ENCODE measurements at places on chromosomes 2 and 18.

DNA sequence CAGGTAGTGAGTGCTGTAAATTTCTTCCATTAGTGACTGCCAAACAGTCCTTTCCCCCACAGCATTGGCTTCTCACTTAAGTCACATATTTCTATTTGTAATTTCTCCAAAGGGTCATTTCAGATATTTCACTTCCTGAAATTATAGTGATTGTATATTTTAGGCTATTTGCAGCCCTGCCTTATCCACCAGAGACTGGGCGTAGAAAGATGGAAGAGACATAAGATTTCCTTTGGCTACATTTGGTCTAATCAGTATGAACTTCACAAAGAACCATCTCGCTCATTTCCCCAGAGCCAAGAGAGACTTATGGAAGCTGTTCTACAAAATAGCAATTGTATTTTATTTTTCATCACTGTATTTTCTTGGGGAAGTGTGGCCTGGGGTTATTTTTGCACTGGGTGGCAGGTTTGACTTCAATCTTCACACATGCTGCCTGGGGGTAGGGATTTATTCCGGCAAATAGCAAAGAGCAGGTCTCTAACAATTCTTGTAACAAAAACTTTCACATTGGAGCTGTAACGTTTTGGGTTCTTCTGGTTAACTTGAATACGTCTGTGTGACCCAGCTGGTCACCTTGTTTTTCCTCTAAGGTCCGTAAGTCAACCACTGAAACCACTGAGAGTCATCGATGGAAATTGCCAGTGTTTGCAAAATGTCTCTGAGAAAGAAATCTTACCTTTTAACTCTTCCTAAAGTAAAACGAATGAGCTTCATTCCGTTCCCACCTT, 170.6 kb upstream of the SERPINE2 start:
- no peak for DNase-seq

GRCh38 chr2:18339326-18339725, 221.1 kb downstream of the RDH14 start:
- DNase-seq = no peak

GRCh38 chr2:235570966-235571692, 77.3 kb downstream of the AGAP1 start:
- no peak for DNase-seq

- no peak for DNase-seq
These were observed 55.3 kb upstream of the ALPP start for GRCh38 chr2:232323328-232323650.

DNA sequence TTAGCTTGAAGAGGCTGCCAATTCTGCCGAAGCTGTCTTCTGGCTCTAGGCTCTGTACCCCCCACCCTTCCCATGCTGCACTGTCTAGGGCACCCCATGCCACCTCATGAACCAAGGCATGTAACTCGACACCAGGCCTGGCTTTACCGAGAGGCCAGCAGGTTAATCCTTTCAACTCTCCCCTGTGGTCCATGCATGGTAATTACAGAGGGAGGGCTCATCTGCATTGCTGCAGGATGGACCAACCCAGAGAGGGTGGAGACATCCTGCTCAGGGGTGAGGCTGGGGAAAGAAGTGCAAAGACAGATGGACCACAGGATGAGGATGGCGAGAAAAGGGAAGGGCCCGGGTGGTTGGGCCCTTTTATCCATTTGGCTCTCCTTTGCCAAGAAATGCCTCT, 65.8 kb downstream of the KCTD1 start:
- DNase-seq = no peak

GRCh38 chr2:177579486-177580036, 187.0 kb downstream of the AGPS start:
- no peak for DNase-seq

DNA sequence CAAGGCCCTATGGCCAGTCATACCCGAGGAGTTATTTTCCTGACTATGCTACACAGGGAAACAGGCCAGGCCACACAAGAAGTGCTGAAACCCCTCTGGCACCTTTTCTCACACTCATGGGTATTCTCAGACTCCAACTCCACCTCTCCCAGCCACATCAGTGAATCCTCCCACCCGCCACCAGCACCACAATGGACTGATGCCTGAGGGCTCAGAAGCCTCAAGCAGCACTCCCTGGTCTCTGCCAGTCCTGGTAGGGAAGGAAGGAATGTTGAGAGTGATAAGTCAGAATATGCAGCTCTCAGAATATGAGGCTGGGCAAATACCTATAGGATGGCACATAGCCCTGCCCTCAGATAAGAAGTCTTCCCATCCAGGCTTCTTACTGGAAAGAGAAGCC, 391.1 kb downstream of the ALK start:
- no peak for DNase-seq

DNA sequence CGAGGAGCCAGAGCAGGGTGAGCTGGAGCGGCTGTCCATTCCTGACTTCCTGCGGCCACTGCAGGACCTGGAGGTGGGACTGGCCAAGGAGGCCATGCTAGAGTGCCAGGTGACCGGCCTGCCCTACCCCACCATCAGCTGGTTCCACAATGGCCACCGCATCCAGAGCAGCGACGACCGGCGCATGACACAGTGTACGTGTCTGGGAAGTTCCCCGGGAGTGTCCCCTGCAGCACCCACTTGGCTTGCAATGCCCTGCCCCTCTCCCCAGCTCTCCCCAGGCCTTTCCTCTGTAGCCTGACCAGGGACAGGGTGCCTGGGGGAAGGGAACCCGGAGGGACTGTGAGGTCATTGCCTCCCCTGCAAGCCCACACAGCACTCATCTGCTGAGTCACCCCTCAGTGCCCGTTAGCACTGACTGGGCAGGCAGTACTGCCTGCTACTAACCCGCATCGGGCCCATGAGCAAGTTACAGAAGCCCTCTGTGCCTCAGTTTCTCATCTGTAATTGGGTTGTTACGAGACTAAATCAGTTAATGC, 29.4 kb upstream of the GMPPA start:
- no peak for DNase-seq

GRCh38 chr2:217990791-217991465, 11.9 kb downstream of the TNS1 start:
- no peak for DNase-seq

GRCh38 chr2:72613931-72614330, 211.9 kb downstream of the EXOC6B start:
- no peak for DNase-seq

DNA sequence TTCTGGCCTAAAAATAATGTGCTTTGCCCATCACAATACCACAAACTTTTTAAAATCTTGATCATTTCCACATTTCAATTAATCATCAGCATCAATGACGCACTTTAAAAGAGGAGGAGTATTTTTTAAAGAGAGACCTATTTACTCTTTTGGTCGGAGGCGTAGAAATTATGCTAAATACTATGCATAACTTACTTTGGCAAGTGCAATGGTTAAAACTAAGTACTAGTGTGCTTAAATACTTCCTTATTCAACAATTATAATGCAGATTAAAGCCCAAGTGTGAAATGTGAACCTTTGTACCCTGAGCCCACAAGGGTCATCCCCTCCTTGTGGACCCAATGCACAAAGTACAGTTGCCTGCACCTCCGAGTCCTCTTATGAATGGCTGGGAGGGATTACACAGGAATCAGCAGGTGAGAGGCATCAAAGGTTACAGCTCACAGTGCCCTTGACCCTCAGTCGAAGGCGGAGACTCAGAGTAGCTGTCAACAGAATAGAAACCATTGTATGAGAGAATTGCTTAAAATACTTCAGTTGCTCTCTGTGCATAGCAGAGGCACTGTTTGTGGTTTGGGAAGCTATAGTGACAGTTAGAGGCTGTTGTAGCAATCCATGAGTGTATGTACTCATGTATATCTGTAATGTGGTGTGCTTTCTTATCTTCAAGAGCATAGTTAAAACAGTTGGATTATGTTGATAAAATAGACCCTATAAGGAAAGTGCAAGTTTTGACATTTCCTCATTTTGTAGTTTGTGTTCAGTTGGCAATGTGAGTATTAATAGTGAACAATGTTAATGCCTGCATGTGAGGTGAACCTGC, 151.7 kb upstream of the ITGA4 start:
- no peak for DNase-seq

DNA sequence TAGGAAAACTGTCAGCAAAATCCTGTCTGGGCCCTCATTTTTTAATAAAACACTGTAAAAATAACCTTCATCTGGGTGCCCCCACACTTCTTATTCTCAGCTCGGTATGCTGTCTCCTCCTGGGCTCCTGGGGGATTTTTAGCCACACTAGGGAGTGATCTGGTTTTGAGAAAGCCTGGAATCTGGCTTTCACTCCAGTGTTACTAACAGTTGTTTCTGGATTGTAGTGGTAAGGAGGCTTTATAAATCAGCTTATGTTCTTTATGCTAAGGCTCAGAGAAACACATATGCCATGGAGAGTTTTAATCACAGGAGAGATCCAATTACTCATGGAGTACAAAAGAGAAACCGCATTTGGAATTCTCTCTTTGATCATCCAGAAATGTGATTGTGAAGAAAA, 744.3 kb upstream of the SOX11 start:
- no peak for DNase-seq
